ENCODE measurements at places on chromosomes 5 and 9. TPM values are rescaled to one million over a fixed set of nuclear protein-coding genes. Genes with fewer than 3 reads are reported as not detected.

Gene LCNL1
- 0.28 TPM for total RNA-seq

Gene ABLIM3
- 1.6 TPM for total RNA-seq

- DNase-seq = no peak
These were observed 1.3 kb downstream of the ARAP3 start for GRCh38 chr5:141680751-141681201.

Gene IL3
- not detected for total RNA-seq

Measured in Peyer's patch (tissue), 4 donors.